ENCODE measurements at places on chromosomes 5 and 9. TPM values are rescaled to one million over a fixed set of nuclear protein-coding genes. Genes with fewer than 3 reads are reported as not detected.

DNA sequence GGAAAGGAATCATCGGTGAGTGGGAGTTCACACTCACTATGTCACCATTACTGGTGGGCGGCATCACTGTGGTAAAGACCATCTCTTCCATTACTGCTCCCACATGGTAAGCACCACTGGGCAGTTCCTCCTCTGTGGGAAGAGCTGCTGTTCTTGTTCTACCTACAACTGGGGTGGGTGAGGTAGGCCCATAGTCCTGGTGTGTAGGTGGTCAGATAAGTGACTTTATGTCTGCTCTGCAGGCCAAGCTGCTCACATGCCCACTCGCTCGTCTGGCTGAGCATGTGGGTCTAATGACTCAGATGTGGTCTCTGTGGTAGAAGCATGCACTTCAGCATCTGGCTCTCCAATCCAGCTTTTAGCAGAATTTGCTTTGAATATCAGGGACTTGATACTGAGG is 82.9 kb downstream of the TMEM215 start:
- DNase-seq, result no peak

GRCh38 chr5:44919560-44919959 is 110.8 kb downstream of the MRPS30 start:
- DNase-seq, result no peak

The C5 gene
- 2.3 TPM for total RNA-seq

The CAPSL gene
- total RNA-seq, result not detected

- DNase-seq, result no peak
Measured at GRCh38 chr9:35164711-35165110, 2.9 kb downstream of the UNC13B start.

DNA sequence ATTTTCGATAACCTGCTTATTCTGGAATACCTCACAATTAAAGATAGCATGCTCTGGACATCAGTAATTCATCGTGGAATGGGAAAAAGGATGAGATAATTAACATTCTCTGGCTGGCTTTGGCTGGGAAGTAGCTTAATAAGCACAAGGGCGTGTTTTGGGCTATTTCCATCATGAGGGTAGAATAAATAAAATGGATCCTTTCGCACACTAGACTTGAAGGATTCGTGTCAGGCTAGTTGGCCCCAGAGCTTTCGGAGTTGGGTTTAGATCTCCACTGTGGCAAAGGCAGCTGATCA is 151.2 kb upstream of the ADRA1B start:
- no peak for DNase-seq

- no peak for DNase-seq
Measured at GRCh38 chr5:145718956-145719355, 116.2 kb downstream of the PRELID2 start.

GRCh38 chr9:134570151-134570621 is 71.4 kb upstream of the COL5A1 start:
- DNase-seq, result no peak

DNA sequence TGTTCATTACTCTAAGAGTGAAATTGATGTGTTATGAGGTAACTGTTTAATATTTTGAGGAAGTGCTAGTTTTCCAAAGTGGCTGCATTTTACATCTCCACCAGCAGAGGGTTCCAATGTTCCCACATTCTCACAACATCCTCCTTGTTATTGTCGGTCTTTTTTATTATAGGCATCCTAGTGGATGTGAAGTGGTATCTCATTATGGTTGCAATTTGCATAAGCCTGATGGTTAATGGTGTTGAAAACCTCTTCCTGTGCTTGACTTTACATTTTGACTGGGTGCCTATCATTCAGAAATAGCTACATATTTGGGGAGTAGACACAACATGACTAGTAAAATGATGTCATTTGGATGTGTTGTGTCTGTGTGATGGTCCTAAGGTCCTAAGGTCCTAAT is 143.6 kb downstream of the MRPS30 start:
- DNase-seq, result no peak

- peak; percentile 40 for DNase-seq
Measured at GRCh38 chr5:143434261-143435209, 31.0 kb upstream of the NR3C1 start.

DNA sequence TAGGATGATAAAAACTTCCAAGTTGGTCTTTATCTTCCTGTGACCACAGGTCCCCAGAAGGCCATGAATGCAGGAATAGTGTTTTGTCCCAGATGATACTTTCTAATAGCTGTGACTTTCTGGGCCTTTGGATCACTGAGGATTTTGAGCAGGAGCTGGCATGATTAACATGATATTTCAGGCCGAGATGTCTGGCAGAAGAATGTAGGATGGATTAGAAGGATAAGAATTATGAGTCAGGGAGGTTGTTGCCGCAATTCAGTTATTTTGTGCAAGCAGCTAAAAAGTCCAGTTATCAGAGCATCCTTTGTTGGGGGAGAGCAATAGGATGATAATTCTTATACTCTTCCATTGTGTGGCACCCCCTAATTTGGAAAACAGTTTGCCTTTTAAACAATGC is 189.7 kb downstream of the PSAT1 start:
- no peak for DNase-seq

GRCh38 chr9:122261469-122261881 is 3.2 kb downstream of the RBM18 start:
- no peak for DNase-seq
